ENCODE measurements at places on chromosomes 16 and 17.

DNA sequence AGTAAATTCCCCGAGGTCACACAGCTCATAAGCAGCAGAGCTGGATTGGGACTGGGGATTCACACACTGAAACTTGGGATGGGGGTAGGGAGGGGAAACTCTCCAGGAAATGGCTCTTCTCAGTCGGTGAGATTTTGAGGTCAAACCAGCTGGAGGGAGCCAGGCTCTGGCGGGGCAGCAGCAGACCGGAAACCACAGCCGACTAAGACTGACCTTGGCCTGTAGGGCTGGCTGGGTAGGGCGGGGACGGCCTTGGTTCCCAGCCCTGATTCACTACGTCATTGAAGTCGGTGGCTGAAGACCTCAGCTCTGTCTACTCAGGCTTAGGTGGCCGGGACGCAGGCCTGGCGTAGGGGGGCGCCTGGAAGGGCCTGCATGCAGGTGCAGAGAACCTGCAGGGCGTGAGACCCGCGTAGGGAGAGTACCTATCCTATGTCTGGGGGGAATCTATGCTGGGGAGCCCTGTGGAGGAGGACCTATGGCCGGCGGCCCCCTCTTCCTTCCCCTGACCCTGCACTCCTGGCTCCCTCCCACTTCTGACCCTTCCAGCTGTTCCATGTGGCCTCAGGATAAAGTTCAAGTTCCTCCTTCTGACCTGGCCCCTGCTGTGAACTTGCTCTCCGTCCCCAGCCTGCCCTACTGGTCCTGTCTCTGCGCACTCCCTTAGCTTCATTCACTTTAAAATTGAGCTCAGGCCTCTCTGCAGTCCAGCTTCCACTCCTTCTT lies 11.9 kb upstream of the SLC4A1 start:
- peak; percentile 5 for DNase-seq

- no peak for DNase-seq
Measured at GRCh38 chr16:57485091-57485915, 990 bp downstream of the DOK4 start.

GRCh38 chr17:51951741-51952140 lies 206.8 kb downstream of the CA10 start:
- DNase-seq: no peak

GRCh38 chr17:70767102-70767701 lies 597.9 kb downstream of the KCNJ2 start:
- no peak for DNase-seq

DNA sequence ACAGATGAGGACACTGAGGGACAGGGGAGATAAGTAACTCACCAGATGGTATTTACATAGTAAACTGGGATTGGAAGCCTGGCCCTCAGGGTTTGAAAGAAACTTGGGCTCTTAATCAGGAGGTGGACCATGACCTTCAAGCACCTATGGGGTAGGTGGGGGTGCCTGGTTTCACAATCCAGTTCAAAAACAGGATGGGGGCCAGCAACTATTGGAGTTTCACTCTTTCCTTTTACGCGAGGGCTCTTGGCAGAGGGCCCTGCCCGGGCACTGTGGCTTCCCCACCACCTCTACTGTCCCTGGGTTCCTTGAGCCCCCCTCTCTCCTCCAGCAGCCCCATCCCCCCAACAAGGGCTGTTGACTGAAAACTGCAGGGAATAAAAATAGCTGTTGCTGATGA lies 11.3 kb upstream of the PRR29 start:
- DNase-seq: no peak

DNA sequence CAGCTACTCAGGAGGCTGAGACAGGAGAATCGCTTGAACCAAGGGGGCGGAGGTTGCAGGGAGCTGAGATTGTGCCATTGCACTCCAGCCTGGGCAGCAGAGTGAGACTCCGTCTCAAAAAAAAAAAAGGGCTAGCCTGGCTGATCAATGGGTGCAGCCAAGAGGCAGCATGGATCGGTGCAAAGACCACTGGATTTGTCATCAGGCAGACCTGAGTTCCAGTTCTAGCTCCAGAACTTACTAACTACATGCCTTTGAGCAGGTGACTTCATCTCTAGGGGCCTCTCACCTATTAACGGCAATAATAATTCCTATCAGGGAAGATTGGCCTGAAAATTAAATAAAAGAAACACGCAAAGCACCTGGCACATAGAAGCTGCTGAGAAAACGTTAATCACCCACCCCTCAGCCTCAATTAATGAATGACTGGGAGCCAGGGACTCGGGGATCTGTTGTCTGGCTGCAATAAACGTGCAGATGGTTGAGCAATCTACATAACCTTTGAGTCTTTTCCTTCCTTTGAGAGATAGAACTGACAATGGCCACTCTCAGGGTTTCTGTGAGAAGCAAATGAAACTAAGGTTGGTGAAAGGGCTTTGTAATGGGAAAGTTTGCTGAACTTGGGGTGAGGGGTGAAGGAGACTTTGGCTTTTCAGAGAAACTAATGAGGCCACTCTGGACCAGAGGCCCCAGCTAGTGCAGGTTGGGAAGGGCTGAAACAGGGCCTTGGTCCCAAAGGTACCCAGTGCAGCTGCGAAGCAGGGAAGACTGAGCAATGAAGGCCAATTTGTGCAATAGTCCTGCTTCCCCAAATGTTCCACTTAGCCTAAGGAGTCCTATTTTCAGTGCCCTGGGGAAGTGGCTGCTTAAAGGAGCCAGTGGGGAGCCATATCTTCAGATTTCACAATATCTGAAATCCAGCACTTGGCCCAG lies 7.6 kb downstream of the SEZ6L2 start:
- no peak for DNase-seq

DNA sequence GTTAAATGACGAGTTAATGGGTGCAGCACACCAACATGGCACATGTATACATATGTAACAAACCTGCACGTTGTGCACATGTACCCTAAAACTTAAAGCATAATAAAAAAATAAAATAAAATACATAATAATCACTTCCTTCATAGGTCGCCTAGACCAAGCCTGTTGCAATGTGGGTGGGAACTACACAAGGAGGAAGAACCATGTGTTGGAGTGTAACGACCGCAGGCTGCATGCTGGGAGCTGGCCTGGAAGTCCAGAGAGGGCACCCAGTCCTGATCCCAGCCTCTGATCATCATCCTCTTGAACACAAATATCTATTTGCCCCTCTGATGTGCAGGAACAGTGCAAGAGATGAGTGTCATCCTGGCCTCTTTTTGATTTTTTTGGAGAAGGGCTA lies 224.7 kb upstream of the ASIC2 start:
- DNase-seq: no peak

DNA sequence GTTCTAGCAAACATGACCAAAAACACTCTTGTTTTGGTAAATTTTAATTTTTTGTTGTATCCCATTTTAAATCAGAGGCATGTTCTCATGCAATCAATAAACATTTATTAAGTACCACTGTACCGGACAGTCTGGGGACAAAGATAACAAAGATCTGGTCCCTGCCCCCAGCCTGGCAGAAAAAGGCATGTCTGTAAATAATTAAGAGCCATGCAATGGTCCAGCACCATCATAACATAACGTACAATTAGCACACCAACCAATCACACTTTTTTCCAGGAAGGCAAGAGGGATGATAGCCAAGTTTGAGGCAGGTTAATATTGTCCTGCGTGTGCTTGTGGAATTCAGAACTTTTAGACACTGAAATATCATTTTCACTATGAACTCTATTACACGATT lies 3.5 kb downstream of the KCNJ16 start:
- no peak for DNase-seq

- DNase-seq: no peak
Measured at GRCh38 chr17:17816240-17816814, 20.5 kb downstream of the SREBF1 start.

DNA sequence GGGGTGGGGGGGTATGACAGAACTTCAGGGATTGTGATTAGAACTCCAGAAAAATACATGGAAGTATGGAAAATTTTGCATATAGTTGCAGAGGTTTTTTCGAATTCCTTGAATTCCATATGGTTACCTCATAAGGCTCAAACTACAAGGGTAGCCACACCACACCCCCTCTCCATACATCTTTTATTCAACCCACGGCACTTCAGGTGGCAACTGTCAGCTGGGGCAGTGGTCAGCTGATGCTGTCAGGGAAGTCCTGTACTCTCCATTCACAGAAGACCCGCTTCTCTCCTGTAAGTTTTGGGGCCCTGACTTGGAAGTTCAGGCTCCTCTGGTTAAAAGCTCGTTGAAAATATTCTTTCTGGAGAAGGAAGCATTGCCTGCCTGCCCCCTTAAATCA lies 57.5 kb upstream of the CLEC19A start:
- no peak for DNase-seq

DNA sequence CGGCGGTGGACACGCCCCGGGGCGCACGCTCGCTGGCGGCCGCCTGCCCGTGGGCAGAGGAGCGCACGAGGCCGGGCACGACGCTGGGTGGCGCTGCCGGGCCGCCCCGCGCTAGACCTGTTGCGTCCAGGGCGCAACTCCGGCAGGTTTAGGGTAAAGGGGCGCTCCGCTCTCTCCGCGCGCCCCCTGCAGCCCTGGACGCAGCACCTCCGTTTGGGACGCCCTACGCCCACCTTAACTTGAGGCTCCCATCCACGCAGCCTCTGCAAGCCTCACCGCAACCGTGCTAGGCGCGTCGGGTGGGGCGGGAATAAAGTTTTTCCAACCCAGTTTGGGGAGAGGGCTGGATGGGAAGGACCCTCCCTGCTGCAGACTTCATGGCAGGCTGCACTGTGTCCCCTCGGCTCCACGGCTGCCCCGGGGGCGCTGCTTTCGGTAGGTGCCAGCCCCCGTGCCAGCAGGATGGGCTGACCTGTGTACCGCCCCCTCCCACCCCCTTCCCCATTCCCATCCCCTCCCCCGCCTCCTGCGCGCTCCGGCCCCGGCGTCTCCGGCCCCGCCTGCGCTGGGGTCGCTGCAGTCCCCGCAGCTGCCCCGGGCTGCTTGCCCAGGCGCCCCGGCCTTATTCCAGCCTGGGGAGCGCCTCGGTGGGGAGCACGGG lies at the start of gene SYT17:
TSS of gene SYT17 (plus strand) at position 531 of the 661 bp plus-strand sequence. CDS start 407 bp downstream, outside the sequence.
- peak; percentile 4 for DNase-seq

DNA sequence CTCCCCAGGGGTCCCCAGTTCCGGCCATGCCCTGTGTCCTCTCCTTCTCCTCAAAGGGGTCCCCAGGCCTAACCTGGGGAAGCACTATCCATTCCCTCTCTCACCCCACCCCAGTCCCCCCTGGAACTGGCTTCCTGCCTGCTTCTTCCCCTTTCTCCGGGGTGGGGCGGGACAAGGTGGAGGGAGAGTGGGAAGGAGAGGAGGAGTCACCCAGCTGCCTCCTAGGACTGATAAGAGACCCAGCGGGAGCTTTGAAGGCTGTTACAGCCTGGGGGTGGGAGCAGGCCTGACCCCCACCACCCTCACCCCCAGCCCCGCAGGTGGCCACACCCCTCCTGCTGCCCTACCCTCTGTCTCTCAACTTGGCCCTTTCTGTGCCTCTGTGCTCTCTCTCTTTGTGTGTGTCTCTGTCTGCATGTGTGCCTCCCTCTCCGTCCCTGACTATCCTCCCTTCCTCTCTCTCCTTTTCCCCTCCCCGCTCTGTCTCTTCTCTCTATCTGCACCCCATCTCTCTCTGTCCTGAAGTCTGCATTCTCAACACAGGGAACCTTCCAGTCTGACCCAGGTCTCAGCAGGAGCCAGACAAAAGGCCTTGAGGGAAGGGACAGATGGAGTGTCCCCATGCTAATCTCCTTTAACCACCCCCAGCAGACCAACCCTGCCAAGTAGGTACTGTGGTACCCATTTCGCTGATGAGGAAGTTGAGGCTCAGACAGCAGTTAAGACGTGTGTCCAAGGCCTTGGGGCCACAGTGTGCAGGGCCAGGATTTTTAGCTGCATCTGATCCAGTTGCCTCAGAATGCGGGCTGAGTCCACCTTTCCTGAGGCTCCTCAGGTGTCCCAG lies 66.1 kb downstream of the RAB11FIP4 start:
- DNase-seq: no peak

GRCh38 chr17:4420692-4421131 lies 13.0 kb upstream of the SPNS3 start:
- peak; percentile 51 for DNase-seq

DNA sequence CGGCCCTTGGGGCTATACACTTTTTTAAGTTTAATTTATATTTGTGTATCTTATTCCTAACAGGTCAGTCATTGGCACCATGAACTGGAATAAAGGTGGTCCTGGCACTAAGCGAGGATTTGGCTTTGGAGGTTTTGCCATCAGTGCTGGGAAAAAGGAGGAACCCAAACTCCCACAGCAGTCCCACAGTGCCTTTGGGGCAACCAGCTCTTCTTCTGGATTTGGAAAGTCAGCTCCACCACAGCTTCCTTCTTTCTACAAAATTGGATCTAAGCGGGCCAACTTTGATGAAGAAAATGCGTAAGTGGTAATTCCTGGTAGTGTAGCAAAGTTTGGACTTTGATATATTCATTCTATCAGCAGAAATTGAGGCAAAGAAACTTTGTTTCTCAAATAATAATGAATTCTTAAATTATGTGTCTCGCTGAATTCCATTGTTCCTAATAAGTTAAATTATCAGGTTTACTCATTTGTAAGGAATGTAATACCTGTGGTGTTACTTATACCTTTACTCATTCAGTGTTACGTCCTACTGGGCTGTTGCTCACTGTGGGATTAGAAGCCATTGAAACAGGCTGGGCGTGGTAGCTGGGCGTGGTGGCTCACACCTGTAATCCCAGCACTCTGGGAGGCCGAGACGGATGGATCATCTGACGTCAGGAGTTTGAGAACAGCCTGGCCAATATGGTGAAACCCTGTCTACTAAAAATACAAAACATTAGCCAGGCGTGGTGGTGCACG lies 13.2 kb downstream of the DDX42 start:
- DNase-seq: no peak

- DNase-seq: no peak
Measured at GRCh38 chr16:70679671-70680494, 6.0 kb downstream of the MTSS2 start.

GRCh38 chr17:49739641-49740271 lies 24.2 kb downstream of the FAM117A start:
- peak; percentile 97 for DNase-seq

- no peak for DNase-seq
Measured at GRCh38 chr16:77059446-77059845, 131.5 kb upstream of the MON1B start.

GRCh38 chr17:561116-561515 lies 153.5 kb downstream of the VPS53 start:
- no peak for DNase-seq

DNA sequence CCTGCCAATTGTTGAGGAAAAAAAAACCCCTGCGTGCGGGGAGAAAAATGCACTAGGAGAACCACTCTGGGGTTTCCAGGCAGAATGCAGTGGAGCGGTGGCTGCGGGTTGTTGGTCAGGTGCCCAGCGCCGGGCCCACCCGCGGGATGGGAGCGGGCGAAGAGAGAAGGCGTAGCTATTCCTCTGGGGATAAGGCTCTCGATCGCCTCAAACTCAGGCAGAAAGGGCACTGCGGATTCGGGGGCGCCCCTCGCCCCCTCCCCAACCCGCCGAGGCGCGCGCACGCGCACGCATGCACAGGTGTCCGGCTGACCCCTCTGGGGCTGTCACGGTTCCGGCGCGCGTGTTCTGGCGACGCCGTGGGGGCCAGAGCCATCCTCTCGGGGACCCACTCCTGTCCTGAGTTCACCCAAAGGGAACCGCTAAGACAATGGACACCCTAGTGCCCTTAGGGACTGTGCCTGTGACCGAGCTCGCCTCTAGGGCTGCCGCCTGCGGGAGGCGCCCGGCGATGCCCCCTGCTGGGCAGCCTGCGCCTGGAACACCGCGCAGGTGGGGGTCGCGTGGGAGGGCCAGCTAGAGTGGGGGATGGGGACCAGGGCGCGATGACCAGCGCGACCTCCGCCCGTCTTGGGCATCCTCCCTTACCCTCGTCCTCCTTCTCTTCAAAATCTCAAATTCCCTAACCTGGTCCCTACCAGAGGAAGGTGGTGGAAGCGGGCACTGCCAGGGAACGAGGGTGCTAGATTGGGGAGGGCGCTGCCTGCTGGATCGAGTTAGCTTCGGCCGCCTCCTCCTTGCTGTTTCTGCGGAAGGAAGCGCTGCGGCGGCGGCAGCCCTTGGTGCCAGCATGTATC lies 14.4 kb upstream of the CBX8 start:
- no peak for DNase-seq

GRCh38 chr16:58882292-58882691 lies 148.2 kb upstream of the GOT2 start:
- no peak for DNase-seq

Data from effector memory CD8-positive, alpha-beta T cell (primary cell).